NCI-H460 (cell line): ENCODE measurements at places on chromosomes 4 and X.

GRCh38 chr4:116055857-116056827 is 942.7 kb upstream of the NDST4 start:
- DNase-seq, result peak; percentile 14

DNA sequence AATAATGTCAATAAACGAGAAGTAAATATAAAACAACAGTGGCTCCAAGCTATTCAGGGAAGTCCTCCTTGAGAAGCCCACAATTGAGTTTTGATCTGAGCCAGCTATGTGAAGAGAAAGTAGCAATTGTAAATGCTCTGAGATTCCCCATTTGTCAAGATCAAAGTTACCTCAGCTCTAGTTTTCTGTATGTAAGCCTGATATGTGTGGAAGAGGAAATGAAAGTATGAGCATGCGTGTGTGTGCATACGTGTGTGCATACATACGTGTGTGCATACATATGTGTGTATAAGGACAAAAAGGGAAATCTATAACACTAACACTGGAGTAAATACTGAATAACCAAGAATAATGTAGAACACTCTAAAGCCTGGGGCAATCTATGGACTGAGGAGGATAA is 130.3 kb downstream of the SCFD2 start:
- no peak for DNase-seq

- DNase-seq, result peak; percentile 45
Observed at GRCh38 chr4:158729716-158730559, 6.7 kb upstream of the PPID start.

DNA sequence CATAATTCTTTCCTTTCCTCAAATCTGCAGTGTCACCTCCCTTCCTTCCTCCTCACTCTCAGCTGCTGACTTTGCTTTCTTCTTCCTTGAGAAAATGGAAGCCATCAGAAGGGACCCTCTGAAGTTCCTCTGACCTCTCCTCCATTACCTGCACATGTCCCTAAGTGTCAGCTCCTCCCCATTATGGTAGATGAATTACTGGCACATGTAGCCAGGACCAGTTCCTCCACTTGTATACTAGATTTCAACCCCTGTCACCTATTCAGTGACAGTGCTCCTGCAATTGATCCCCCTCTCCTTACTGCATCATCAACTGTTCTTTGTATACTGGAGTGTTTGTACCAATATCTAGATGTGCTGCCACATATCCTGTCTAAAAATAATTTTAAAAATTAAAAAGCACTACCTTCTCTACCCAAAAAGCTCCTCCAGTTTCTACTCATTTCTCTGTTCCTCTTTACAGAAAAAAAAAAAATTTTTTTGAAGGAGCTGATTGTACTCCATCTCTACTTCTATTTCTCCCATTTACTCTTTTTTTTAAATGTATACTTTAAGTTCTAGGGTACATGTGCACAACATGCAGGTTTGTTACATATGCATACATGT is 78.6 kb downstream of the CLCN5 start:
- no peak for DNase-seq

- DNase-seq, result no peak
Observed at GRCh38 chr4:168723020-168723419, 226.2 kb downstream of the PALLD start.

DNA sequence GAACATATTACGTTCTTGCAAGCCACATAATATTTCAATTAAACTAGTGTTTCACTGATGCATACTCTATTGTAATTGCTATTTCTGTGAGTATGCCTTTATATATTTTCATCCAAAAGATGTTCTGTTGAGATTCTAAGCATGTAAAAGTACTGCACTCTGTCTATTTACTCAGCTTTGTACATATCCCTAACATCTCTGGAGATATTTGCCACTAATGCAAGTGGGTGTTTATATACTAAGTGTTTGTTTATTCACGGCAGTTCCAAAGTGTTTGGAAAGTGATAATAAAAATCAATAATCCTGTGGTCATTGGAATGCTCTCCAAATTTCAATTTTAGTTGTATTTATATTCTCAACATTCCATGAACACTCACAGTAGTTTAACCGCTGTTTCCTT is 1989.0 kb downstream of the C4orf33 start:
- no peak for DNase-seq

GRCh38 chrX:5976332-5976731 is 252.3 kb downstream of the NLGN4X start:
- no peak for DNase-seq

DNA sequence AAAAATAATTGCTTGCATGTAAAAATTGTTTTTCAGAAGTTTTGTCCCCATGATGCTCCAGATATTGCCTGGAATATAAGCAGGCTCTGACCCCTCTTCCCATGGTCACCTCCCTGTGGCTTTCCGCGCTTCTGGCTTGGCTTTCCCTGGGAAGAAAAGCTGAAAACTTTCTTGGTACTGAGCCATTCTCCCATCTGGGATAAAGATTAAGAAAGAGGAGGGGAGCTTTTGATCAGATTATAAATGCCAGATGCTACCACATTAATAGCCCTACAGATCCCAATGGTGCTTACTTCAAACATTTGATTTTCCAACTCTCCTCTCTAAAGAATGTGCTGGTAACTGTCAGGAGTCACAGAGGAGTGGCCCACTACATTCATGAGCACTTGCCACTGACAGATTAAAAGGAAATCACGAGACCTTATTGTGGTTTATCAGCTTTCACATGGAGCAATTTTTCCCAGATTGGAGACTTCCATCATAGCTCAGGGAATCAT is 54.4 kb upstream of the GAB1 start:
- no peak for DNase-seq

DNA sequence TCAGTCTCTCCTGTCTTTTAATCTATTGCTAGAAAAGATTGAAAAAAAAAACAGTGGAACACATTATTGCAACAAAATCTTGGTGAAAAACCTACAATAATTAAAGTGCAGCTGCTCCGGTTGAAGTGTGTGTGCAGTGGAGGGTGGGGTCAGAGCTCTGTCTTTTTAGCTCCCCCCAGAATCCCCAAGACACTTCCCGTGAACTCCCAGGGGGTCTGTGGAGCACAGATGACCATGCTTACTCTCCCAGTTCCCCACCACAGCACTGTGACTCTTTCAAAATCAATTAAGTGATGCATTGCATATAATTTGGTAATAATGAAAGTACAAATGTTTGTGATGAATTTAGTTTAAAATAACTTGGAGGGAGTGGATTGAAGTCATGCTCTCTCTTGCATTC is 15.7 kb upstream of the SLC10A4 start:
- DNase-seq, result no peak

- DNase-seq, result no peak
Observed at GRCh38 chrX:41351923-41352322, 18.0 kb downstream of the DDX3X start.
